ENCODE measurements at places on chromosomes 16 and 17. TPM values are rescaled to one million over a fixed set of nuclear protein-coding genes. Genes with fewer than 3 reads are reported as not detected.

Gene SGSM2
- 20.3 TPM for total RNA-seq

Gene CALB2
- total RNA-seq, result not detected

Gene SLX1A
- 42.5 TPM for total RNA-seq

Gene CRHR1
- total RNA-seq, result not detected

Gene PLEKHH3
- total RNA-seq, result 0.62 TPM

Gene KCNAB3
- total RNA-seq, result 2.2 TPM

Gene SNN
- 12.0 TPM for total RNA-seq

Gene NPTX1
- total RNA-seq, result 10.4 TPM

Gene KRT9
- not detected for total RNA-seq

Gene SMIM36
- total RNA-seq, result not detected

Gene CCL5
- 2.5 TPM for total RNA-seq

Gene CCL2
- not detected for total RNA-seq

Gene CLDN6
- not detected for total RNA-seq

Gene JPH3
- 0.07 TPM for total RNA-seq

Gene FAM83G
- total RNA-seq, result 10.6 TPM

Gene CACNG1
- not detected for total RNA-seq

Gene CPHXL2
- total RNA-seq, result not detected

Gene CLUH
- total RNA-seq, result 81.4 TPM

Gene SLC6A2
- total RNA-seq, result not detected

Gene ITGAL
- total RNA-seq, result 83.8 TPM

Gene GALNS
- total RNA-seq, result 10.9 TPM

Gene CCL4
- 4.6 TPM for total RNA-seq

Gene PTRH2
- 24.4 TPM for total RNA-seq

Gene TMEM238L
- not detected for total RNA-seq

Gene PTX4
- not detected for total RNA-seq

Gene ZNF771
- total RNA-seq, result 4.7 TPM

Gene G6PC3
- 19.4 TPM for total RNA-seq

Gene PPY
- total RNA-seq, result not detected

Gene ANKRD13B
- 14.6 TPM for total RNA-seq

Data from activated naive CD4-positive, alpha-beta T cell treated with anti-CD3 and anti-CD28 coated beads for 36 hours (primary cell).